Epithelial cell of proximal tubule (primary cell): ENCODE measurements at places on chromosomes 1 and 21. TPM values are rescaled to one million over a fixed set of nuclear protein-coding genes. Genes with fewer than 3 reads are reported as not detected.

DNA sequence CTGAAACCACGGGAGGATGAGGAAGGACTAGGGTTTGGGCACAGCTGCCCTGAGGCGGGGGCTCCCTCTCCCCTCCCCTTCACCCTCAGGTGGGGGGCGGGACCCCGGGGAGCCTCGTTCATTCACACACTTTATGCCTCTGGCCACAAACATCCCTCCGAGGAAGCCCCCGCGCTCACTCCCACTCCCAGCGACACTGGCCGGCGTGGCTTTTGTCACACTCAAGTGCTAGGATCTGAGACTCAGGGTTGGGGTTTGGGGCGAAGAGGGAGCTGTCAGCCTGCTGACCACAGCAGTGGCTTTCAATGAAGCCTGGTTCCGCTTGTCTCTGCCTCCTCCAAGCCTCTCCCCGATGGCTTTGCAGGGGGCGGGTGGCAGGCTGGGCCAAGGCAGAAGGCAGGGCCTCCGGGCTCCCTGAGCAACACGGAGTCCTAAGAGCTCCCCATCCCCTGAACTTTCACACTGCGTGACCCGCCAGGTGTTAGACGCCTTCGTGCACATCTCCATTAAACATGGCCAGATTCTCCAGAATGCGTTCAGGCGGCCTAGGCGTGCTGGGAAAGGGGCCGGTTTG is 178.1 kb downstream of the NPHP4 start:
- DNase-seq = no peak

GRCh38 chr1:41044187-41044586 is 22.7 kb upstream of the SLFNL1 start:
- no peak for DNase-seq

- no peak for DNase-seq
Measured at GRCh38 chr21:43295066-43295958, 126.5 kb downstream of the CRYAA start.

- DNase-seq = no peak
Measured at GRCh38 chr1:245648749-245649522, 494.2 kb downstream of the KIF26B start.

- no peak for DNase-seq
Measured at GRCh38 chr21:28644762-28645161, 347.9 kb downstream of the LTN1 start.

DNA sequence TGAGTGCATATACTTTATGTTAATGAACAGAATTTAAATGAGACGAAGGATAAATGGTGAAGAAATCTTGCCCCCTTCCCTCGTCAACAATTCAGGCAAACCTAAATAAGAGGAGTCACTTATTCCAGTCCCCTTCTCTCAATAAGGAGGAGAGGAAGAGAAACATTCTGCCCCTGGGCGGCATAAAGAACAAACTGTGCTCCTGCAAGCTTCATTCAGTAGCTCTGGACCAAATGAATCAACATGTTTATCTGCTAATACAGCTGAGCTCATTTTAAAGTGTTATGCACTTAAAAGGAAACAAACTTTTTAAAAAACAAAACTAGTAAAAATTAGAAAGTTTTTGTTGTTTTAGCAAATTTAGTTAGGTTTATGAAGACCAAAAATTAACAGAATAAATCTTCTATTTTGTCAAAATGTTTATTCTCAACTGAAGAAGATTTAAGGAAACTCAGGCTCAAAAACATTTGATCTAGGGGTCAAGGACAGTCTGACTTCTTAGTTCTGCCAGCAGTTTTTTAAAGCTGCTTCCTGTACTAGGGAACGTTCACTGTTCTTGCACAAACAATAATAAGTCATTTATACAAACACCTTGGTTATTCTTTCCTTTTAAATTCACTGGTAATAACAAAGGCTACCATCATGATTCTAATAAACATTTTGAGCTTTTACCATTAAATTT is 58.3 kb downstream of the AKT3 start:
- no peak for DNase-seq

DNA sequence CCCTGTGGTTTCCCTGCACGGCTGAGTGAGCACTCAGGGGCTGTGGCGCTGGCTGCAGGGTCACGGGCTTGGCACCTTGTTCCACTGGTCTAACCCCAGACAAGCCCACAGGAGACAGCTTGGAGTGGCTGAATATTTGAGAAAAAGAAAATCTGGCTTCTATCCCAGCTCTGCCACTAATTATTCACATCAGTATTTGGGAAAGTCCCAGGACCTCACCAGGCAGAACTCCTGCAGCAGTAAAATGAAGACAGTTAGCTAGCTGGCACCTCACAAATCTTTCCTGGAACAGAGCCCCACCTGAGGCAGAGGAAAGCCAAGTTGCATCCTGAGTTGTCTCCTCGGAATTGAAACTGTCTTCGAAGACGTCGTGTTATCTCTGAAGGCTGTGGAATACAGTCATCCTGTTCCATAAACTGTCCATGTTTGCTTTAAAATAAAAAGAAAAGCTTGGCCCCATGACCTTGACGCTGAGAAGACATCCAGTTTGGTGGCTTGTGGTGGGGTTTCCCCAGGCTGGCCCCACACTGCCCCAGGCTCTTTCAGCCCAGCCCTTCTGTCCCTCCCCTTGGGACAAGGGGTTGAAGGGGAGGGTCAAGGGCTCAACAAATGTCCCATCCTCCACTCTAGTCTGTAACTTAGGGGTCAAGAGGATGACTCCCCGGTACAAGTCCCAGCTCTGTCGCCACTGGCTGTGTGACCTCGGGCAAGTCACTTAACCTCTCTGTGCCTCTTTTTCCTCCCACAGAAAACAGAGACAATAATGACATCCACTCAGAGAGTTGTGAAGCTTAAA is 93.8 kb upstream of the TMPRSS2 start:
- DNase-seq = no peak

DNA sequence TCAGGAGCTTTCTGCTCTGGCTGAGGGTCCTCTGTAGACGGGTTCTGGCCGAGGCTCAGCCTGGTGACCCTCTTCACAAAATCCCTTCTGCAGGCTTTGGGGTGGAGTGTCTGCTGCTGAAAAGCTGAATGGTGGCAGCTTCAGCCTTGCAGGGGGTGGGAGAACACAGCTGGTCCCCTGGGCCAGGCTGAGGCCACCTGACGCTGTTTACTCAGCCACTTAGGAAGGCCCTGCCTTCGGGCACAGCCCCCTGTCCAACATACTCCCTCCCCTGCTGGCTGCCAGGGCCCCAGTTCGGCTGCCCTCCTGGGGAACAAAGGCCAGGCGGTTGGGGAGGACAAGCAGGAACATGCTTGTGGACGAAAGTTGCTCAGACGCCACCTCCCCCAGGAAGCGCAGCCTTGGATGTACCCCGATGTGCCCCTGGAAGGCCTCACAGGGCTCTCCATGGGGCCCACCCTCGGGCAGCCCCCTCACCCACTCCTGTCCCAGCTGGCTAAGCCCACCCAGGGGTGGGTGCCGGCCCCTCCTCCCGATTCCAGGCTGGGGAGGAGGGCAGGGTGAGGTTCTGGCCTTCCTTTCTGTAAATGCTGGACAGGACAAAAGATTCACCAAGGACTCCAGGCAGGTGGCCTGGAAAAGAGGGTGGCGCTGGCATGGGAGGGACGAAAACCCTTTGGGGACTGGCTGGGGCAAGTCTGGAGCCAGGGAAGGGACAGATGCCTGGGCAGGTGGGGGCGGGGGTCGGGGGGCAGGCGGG is at the start of gene ANKRD65:
ANKRD65 (minus strand) TSS at position 130 of the 760 bp plus-strand sequence. CDS start 271 bp downstream, outside the sequence.
- DNase-seq = no peak

- no peak for DNase-seq
Measured at GRCh38 chr1:23801338-23801748, 789 bp upstream of the GALE start.

DNA sequence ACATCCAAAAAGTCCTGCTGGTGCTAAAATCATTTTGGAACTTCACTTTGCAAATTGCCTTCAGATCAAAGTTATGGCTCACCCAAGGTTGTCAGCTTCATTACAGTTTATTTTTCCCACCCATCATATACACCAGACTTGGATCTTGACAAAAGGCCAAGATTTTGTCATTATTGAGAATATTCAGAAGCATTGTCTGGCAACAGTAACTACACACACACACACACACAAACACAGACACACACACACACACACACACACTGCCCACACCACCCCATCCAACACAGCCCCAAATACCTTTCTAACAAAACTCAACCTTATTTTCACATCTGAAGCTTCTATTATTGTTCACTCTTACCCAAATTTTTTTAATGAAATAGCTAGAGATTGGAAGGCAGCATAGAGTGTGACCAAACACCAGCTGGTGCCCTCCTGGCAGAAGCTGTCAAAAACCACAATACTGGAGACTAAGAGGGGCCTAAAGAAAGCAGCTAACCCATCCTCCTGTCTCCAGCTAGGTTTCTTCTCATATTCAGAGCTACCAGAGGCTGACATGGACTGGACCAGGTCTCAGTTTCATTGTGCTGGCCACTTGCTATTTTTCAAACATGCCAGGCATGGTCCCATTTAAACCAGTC is 139.1 kb upstream of the ZC3H11B start:
- DNase-seq = no peak

- DNase-seq = no peak
Measured at GRCh38 chr1:40753142-40753882, 30.3 kb upstream of the KCNQ4 start.

DNA sequence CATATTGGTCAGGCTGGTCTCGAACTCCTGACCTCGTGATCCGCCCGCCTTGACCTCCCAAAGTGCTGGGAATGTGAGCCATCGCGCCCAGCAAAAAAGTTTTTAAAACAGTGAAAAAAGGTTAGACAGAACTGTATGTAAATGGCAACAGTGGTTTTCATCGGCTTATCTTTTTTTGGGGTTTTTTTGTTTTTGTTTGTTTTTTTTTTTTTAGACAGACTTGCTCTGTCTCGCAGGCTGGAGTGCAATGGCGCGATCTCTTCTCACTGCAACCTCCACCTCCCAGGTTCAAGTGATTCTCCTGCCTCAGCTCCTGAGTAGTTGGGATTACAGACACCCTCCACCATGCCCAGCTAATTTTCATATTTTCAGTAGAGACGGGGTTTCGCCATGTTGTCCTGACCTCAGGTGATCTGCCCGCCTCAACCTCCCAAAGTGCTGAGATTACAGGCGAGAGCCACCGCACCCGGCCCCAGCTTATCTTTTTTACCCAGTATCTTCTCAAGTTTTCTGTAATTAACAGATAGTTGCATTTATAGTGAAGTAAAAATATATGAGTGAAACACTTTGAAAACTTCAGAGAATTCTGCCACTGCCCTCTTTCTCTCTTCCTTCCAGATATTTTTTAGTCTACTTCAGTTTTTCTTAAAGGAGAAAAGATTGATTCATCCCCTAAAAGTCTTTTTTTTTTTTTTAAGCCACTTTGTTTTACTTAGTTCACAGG is 13.1 kb downstream of the TIMM17A start:
- no peak for DNase-seq

GRCh38 chr1:201253411-201253810 is 29.9 kb upstream of the PKP1 start:
- no peak for DNase-seq

DNA sequence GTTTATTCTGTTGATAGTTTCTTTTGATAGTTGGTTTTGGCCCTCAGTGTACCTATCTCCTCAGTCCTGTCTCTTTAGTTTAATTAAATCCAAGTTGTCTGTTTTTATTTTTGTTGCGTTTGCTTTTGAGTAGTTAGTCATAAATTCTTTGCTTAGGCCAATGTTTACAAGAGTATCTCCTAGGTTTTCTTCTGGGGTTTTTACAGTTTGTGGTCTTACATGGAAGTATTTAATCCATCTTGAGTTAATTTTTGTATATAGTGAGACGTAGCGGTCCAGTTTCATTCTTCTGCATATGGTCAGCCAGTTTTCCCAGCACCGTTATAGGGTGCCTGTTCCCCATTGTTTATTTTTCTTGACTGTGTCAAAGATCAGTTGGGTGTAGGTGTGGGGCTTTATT is 139.4 kb downstream of the POU2F1 start:
- DNase-seq = no peak

GRCh38 chr21:45868086-45868485 is 113.5 kb upstream of the COL6A1 start:
- DNase-seq = no peak

GRCh38 chr1:246012341-246012740 is 494.7 kb downstream of the SMYD3 start:
- DNase-seq = no peak

DNA sequence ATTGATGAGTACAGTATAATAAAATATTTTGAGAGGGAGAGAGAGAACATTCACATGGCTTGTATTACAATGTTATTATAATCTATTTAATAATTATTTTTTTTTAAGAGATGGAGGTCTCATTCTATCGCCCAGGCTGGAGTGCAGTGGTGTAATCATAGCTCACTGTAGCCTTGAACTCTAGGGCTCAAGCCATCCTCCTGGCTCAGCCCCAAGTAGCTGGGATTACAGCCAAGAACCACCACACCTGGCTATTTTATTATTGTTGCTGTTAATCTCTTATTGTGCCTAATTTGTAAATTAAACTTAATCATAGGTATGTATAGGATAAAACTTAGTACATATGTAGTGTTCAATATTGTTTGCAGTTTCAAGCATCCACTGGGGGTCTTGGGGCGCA is 57.8 kb downstream of the HS2ST1 start:
- no peak for DNase-seq

DNA sequence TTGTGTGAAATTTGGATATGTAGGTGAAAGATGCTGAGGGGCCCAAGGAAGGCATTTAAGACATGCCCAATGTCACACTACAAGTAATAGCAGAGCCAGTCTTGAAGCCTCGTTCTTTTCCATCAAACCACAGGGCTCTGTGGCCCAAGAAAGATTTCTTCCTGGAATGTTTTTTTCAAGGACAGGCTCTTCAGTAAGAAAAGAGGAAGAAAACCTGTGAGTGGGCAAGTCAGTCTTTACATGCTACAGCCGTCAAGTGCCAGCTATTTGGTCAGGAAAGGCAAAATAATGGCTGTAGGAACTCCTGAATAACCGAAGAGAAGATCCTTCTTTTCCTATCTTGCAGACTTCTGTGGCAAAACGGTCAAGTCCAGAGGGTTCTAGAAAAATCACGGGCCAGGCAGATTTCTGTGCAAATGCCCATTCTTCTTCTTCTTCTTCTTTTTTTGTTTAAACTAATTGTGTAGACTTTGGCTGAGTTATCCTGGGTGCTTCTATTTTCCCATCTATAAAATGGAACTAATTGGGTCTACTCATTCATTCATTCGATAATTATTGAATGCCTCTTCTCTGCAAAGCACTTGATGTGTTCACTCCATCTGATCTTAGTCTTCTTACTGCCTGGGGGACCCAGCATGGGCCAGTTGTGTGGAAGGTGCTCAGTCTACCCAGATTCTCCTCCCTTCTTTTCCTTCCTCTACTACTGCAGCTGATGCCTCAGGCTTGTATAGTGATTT is 1.9 kb upstream of the ID3 start:
- no peak for DNase-seq

DNA sequence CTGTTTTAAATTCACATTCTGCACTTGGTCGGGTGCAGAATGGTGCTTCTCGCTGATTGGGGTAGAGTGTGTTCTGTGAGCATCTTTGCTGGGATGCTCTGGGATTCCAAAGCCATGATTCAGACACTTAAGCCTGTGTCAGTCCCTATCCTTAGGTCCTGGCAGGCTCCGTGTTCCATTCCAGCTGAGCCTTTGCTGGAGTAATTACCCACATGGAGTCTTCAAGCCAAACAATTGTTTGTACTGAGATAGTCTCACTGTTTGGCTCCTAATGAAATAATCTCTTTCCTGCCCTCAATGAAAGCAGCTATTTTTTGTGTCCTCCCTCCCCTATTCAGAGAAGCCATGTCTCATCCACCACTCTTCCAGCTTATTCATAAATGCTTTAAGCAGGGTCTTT is 18.7 kb downstream of the SMAP2 start:
- DNase-seq = no peak

The S100A1 gene
- 1.3 and 16.5 TPM in 2 replicates for total RNA-seq

The ADAMTS5 gene
- 2.4 and 3.4 TPM in 2 replicates for total RNA-seq

The ZNF644 gene
- 26.2 and 26.3 TPM in 2 replicates for total RNA-seq

The RBBP5 gene
- 10.6 and 11.1 TPM in 2 replicates for total RNA-seq

The FCRL1 gene
- total RNA-seq = not detected in 2 replicates

The LGR6 gene
- under 0.01 TPM in 1 of 2 replicates, not detected in the other for total RNA-seq

The GJB4 gene
- total RNA-seq = 0.87 and 2.9 TPM in 2 replicates
